Cardiac fibroblast (primary cell): ENCODE measurements at places on chromosomes 13 and 19.

DNA sequence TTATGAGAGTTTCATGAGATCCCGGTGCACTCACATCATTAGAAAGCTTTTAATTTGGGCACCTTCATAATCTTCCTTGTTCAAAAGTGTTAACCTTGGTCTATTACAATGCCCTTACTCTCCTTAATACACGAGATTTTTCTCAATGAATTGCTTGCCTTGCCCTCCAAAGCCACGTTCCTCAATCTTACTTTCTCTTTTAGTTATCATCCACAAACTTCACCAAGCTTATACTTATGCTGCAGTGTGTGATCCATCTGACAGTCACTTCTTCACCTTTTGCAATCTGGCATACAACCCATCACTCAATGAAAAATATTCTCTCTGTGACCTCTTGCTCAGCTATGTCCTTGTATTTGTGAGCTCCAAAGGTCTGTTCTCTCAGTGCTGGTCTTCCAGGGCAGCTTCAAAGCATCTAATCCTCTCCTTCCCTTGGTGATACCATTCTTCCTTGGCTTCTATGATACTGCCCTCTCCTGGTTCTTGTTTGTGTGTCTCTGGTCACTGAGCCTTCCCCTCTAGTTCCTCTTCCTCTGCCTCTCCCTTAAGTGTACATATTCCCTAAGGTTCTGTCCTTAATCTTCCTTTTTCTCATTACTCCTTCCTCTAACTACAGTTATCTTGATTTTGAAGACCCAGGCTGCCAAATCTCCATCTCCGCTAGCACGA, 202.2 kb upstream of the STARD13 start:
- peak; percentile 68 for DNase-seq

- DNase-seq = peak; percentile 80
These were observed 2.3 kb upstream of the STRN4 start for GRCh38 chr19:46748325-46749109.

GRCh38 chr13:85436029-85436428, 363.2 kb downstream of the SLITRK6 start:
- DNase-seq = no peak

DNA sequence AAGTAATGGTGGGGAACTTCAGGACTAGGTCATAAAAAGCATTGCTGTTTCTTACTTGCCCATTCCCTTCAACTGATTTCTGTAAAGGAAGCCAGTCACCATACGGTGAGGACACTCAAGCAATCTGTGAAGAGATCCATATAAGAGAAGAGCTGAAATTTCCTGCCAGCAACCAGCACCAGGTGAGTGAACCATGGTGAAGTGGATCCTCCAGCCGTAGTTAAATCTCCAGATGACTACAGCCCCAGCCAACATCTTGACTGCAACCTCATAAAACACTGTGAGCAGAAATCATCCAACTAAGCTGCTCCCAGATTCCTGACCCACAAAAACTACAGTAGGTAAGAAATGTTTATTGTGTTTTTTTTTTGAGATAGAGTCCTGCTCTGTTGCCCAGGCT, 3.8 kb upstream of the SLC6A16 start:
- no peak for DNase-seq

- DNase-seq = no peak
These were observed 111.3 kb downstream of the ZNF486 start for GRCh38 chr19:20278342-20278741.

GRCh38 chr13:99303863-99304521, 3.2 kb downstream of the GPR183 start:
- no peak for DNase-seq

DNA sequence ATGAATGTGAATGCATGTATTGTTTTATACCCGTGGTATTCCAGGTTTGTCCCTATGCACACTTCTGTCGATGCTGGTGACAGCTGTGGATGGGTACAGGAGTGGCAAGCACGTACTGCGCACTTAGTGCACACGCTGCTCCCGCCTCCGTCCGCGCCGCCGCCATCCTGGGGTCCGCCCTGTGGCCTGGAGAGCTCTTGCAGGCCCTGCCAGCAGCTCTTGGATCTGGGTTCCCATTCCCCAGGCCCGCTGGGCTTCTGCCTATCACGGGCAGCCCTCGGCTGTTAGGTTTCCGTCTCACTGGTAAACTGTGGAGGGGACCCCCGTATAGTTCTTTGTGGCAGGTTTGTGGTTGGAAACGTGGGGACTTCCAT, 4.0 kb downstream of the GNA11 start:
- DNase-seq = no peak

DNA sequence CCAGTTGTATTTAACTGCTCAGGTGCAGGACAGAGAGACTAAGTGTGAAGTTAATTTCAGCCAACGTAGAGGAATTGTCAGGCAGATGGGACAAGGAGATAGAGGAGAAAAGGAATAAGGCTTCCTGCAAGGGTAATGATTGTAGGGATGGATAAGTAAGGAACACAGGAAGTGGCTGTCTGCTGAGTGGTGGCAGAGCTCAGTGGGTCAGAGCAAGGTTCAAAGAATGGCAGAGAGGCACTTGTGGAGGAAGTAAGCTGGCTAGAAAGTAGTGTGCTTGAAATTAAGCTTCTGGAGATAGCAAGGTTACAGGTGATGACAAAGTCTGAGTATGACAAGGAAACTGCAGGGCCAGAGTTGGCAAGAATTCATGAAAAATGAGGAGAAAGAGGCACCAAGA, 47.9 kb downstream of the USPL1 start:
- DNase-seq = no peak

DNA sequence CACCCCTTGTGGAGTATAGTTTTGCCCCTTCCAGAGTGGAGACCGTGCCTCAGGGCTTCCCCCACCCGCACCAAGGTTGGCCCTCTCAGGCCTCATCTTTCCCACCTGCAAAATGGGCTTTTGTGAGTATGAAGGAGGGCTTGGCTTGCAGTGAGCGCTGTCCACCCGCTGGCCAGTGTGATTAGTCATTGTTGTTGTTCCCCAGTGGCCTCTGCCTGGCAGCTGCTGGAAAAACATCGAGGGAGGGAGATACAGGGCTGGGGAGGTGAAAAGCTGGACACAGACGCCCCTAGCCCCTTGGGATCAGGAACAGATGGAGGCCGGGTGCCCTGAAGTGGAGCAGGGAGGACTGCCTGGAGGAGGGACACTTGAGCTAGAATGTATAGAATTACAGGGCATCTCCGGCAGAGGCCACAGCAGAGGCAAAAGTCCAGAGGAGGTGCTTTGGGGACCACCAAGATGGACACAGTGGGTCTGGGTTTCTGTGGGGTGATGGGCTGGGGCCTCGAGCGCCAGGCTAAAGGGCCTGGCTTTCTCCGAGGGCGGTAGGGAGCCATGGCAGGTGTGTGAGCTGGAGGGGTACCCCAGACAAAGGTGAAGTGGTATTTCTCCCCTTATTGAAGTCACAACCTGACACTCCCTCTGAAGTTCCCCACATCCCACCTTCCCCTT, 3.9 kb upstream of the IL12RB1 start:
- peak; percentile 45 for DNase-seq

- no peak for DNase-seq
These were observed 838 bp downstream of the AKAP11 start for GRCh38 chr13:42272804-42273175.

DNA sequence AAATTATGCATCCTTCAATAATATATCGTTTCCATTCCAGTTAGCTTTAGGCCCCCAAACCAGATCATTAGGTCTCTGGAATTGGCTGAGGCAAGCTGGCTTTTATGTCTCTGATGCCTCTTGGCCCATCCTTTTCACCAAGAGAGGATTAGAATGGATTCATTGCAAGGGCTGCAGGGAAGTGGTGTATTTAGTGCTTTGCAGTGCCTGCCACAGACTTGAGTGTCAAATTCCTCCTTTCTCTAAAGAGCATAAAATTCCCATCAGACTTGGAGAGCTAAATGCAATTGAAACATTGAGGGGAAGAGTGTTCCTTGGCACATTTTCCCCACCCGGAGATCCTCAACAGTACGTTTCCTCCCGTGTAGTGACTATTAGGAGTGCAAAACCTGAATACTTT, 302.6 kb downstream of the ATP8A2 start:
- no peak for DNase-seq

DNA sequence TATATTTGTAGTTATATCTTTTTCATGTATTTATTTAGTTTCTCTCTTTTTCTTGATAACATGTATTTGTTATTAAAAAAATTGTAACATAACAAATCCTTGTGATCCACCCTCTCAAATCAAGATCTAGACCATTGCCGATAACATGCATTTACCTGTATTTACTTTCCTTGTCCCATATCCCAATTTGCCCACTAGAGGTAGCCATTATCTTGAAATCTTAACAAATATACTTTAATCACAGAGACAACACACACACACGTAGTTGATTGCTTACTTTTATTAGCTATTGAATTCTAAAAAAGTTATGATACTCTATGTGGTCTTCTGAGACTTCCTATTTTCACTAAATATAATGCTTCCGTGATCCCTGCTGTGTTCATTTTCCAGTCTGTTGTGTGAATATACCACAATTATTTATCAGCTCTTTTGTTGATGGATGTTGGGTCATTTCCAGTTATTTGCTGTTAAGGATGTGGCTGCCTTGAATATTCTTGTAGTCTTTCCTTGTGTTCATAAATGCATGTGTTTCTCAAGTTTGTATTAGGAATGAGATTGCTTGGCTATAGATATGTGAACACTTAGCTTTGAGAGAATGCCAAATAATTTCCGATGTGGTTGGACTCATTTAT, 31.3 kb upstream of the ZMYM2 start:
- peak; percentile 49 for DNase-seq

GRCh38 chr13:49976314-49977258, 20.3 kb upstream of the TRIM13 start:
- peak; percentile 81 for DNase-seq

GRCh38 chr13:21567714-21568113, 36.3 kb downstream of the MICU2 start:
- no peak for DNase-seq

DNA sequence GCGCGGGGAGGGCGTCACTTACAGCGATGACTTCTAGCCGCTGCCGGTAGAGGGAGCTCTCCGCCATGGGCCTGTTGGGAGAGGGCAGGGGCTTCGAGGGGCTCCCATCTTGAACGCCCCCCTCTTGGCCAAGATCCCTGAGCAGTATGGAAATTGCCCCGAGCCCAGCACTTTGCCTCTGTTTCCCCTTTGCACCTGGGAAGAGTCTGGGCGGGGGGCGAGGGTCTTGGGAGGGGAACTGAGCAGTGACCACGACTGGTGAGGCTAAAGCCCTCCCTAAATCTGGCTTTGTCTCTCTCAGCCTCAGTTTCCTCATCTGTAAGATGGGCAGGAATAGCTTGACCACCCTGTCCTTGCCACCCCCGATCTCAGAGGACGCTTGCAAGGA, 2.8 kb downstream of the PALM3 start:
- DNase-seq = no peak

DNA sequence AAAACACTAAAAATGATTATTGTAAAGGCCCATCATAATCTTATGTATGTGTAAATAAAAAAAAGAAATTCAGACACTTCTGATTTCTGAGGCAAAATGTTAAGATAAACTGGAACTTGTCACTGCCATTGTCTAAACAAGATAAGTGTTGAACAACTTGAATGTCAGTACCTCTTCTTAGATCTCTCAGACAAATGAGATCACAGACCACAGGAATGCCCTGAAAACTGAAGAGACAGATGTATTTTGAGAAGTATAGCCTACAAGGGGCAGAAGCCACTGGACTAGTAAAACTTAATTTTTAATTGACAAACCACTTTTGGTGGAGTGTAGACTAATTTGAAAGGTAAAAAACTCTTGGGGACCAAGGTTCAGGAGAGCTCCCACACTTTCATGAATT, 375.5 kb upstream of the SLITRK5 start:
- DNase-seq = no peak

- DNase-seq = no peak
These were observed 738 bp downstream of the DMWD start for GRCh38 chr19:45791744-45792469.

GRCh38 chr13:43285933-43286597, 262.7 kb downstream of the DNAJC15 start:
- peak; percentile 19 for DNase-seq

- DNase-seq = no peak
These were observed 262.5 kb downstream of the DIAPH3 start for GRCh38 chr13:59901191-59901590.

DNA sequence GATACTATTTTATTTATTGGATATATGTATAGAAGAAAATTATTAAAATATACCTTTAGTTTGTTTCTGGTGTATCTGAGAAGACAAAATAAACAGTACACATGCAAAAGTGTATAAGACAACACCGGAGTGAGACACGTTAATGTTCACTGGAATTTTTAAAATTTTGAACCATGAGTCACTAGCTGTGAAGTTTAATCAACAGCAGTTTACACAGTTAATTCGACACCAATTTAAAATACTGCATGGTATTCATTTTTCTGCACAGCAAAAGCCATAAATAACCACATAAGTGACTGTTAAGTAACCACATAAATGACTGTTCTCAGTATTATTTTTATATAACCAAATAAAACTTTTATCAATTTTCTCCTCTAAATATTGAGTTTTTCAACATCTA, 418.7 kb upstream of the NBEA start:
- DNase-seq = no peak

GRCh38 chr13:72700509-72700908, 26.9 kb downstream of the MZT1 start:
- no peak for DNase-seq

DNA sequence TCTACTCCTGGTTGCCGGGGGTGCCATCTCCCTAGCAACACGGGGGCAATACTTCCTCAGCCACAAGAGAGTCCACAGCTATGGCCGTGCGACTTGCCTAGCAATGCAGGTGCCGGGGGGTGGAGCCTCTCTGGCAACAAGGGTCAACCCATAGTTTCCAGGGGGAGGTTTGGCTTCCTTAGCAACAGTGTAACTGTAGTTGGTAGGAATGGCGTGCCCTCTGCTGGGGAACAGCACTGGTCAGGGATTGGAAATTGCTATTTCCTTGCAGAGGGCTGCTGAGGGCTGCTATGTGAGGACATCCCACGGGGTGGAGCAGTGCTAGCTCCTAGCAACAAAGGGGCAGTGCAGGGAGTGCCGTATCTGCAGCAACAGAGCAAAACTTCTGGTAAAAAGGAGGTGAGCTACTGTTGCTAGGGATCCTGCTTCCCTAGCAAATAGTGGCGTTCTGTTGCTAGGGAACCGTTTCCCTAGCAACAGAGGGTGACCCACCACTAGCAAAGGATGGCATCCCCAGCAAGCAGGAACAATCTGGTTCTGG, 7.0 kb upstream of the TMC4 start:
- DNase-seq = peak; percentile 86

- DNase-seq = no peak
These were observed 7.3 kb downstream of the ATP4A start for GRCh38 chr19:35556025-35556590.

DNA sequence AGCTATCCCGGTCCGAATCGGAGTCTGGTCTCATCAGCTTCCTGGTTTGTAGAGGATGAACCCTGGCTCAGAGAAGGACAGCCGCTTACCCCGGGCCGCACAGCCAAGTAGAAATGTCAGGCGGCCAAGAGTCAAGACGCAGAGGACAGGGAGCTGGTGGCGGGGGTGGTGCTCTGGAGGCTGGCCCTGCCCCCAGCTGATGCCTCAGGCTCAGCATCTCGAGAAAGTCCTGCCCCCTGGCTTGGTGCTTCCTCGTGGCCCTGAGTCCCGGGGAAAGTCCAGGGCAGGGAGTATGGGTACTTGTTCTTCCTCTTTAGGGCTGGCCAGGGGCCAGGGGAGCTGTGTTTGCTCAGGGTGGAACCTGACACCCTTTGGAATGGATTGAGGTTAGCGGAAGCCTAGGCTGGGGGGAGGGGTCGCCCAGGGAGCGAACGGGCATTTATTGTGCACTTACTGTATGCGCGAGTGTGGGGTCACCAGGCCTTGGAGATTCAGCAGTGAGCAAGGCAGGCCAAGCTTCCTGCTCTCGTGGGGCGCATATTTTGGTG, 2.2 kb downstream of the TJP3 start:
- peak; percentile 35 for DNase-seq
